NCI-H1694 treated with DMSO at 0.1 percent for 48 hours (cell line): ENCODE measurements at places on chromosomes 11 and 22.

- DNase-seq: no peak
Measured at GRCh38 chr11:65427691-65428577, 5.3 kb downstream of the NEAT1 start.

DNA sequence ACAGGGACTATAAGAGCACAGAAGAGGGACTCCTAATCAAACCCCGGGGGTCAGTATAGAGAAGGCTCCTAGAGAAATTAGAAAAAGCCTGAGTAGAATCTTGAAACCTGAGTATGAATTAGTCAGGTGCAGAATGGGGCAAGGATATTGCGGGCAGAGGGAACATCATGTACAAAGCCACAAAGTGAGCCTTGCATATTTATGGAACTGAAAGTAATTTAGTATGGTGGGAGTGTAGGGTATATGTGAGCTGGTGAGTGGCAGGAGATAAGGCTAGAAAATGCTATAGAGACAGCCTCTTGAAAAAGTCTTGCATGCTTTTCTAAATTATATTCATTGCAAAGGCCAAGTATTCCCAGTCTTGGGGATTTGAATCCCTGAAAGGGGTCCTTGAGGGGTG lies 93.7 kb downstream of the STIM1 start:
- no peak for DNase-seq

DNA sequence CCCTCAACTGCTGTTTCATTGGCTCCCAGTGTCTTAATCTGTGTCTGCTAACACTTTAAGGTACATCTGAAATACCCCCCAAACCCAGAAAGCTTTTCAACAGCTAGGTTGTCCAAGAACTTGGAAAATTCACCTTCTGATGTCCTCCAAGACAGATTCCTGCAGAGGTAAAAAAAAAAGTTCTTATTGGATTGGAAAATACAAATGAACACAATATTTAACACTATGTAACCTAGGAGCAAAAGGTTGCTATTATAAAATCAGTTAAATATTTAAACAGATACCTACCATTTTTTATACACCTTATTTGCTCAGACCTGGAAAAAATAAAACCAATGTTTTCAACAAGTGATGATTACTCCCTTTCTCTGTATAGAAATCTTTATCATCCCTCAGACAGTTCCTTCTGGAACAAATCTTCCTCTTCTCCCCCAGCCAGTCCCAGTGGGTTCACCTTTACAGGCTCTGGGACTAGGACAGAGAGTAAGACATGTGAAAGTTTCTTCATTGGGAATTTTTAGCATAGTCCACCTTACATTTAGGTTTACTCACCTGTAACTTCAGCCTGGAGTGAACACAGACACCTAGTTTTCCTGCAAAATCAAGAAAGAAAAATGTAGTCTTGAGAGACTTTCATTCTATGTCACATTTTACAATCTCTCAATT lies 13.3 kb upstream of the WDR74 start:
- DNase-seq: no peak

GRCh38 chr22:46593211-46593681 lies 26.9 kb upstream of the GRAMD4 start:
- DNase-seq: no peak

DNA sequence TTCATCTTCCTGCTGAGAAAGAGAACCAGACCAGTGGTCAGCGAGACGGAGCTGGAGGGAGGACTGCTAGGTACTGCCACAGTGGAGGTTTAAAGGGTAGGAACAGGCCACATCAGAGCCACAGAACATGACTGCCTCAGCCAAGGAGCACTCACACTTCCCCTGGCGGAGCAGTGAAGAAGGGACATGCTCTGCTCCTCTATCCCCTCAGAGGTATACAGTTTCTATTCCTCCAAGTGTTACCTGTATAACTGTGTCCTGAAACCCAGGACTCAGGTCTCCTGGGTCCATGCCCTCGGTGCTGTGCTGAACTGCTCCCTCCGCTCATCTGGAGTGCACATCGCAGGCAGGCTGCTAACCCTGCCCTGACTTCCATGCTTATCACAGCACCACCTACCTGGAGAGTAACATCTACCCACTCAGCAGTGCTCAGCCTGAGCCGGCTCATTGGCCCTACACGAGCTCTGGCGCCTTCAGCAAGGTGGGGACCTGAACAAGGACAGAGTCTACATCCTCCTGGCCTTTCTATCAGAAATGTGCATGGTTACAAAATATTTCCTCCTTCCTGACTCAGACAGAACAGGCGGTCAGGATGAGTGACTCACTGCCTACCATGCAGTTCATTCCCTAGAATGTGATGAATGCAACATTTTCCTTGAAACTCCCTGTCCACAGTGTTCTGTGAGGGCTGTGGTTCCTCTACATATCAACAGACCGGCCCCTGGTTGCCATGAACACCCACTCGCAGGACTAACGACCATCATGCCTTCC lies 52.9 kb downstream of the C11orf58 start:
- no peak for DNase-seq

- DNase-seq: no peak
Measured at GRCh38 chr11:69704508-69705253, 859 bp upstream of the FGF19 start.

DNA sequence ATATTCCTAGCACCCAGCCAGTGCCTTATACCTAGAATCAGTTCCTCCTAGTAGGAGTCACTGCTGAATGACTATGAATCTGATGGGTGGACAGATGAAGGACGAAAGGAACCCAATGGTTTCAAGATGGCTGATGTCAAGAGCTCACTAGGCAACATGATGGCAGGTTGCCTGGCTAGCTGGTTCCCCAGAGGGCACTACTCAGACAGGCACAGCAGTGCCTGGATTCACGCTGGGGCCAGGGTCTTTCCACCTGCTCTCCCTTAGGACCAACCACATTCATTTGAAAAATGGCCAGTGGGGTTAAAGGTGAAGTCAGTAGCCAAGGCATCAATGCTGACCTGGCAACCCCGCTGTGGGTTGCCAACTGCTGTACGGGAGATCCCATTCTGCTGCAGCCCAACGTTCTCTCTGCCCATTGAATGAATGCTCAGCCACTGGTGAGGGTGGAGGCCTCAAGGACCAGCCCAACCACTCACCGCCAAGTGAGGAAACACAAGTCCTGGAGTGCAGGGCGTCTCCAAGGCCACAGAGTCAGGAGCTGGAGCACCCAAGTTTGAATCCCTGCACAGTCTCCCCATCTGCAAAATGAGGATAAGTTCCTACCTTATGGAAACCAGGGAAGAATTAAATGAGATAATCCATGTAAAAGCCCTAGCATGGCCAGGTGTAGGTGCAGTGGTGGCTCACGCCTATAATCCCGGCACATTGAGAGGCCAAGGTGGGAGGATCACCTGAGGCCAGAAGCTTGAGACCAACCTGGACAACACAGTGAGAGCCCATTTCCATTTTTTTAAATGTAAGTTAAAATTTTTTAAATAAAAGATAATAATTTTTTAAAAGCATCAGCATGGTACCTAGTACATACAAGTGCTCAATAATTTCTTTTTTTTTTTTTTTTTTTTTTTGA lies 12.4 kb downstream of the MYH9 start:
- DNase-seq: no peak

DNA sequence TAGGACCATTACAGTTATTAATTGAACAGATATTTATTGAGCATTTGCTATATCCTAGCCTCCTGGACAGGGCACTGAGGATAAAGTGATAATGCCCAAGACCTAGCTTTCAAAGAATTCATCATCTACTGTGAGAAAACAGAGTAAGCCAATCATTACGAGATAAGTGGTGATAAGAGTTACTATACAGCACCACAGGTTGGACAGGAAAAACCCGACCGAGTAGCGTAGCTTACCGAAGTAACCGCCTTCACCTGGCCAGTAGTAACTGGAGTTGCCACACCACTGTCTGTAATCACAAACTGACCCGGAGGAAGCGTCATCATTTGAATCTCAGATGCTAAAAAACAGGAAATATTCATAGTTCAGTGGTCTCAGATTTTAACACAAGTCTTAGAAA lies 10.0 kb upstream of the NFRKB start:
- DNase-seq: no peak

GRCh38 chr11:63884196-63884932 lies 32.6 kb downstream of the RCOR2 start:
- DNase-seq: no peak

- no peak for DNase-seq
Measured at GRCh38 chr22:36493690-36494110, 12.3 kb upstream of the TXN2 start.

DNA sequence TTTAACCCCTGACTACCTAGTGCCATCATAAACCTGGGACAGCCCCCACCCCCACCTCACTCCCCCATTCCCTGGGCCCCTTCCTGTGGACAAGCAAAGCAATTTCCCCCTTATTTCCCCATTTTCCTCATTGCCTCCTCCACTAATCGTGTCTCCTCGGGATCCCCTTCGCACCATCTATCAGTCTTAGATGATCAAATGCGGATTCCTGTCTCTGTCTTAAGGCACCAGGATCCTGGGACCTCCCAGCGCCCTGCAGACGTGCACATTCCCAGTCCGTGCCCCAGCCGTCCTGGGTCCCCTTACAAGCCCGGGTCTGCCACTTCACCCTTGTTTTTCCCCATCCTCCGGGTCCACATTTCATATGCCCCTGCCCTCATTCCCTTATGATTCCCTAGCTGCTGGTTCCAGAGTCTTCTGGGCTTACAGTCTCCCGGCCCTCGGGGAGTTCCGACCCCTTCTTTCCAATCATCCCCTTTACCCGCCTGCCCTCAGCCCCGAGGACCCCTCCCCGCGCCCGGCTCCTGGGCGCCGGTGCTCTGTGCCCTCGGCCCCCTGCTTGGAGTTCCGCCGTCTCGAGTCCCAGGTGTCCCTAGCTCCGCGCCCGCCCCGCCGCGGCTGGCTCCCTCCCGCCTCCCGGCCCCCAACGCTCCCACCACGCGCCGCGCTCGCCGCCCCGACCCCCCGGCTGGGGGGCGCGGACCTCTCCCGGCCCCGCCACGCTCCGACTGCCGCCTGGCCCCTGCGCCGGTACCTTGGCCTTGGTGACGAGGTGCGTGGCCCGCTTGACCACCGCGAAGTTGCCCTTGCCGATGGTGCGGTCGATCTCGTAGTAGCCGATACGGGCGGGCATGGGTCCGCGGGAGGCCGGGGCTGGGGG lies 599 bp downstream of the SIK3 start:
- no peak for DNase-seq

DNA sequence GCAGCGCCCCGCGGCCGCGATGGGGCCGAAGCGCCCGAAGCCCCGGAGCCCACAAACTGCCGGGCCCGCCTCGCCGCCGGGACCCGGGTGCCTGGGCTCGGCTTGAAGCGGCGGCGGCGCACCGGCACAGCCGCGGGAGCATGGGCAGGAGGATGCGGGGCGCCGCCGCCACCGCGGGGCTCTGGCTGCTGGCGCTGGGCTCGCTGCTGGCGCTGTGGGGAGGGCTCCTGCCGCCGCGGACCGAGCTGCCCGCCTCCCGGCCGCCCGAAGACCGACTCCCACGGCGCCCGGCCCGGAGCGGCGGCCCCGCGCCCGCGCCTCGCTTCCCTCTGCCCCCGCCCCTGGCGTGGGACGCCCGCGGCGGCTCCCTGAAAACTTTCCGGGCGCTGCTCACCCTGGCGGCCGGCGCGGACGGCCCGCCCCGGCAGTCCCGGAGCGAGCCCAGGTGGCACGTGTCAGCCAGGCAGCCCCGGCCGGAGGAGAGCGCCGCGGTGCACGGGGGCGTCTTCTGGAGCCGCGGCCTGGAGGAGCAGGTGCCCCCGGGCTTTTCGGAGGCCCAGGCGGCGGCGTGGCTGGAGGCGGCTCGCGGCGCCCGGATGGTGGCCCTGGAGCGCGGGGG lies 346 bp downstream of the FJX1 start:
- no peak for DNase-seq

GRCh38 chr11:67634366-67635230 lies 4.9 kb upstream of the NUDT8 start:
- DNase-seq: no peak

DNA sequence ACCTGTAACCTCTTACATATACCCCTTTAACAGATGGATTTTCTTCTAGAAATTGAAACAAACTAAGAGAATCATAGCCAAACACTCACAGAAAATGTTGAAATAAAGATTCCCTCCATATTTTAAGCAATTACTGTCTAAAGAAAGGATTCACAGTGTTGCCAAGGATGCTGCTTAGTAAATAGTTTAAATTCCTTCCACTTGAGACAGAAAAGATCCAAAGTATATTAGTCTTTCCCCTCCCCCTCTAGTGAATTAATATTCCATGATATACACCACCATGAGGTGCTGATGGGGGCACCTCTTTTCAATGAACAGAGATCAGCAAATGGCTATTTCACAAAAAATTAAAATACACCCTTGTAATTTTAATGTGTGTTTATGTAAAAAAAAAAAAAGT lies 186.8 kb downstream of the SOX6 start:
- no peak for DNase-seq

DNA sequence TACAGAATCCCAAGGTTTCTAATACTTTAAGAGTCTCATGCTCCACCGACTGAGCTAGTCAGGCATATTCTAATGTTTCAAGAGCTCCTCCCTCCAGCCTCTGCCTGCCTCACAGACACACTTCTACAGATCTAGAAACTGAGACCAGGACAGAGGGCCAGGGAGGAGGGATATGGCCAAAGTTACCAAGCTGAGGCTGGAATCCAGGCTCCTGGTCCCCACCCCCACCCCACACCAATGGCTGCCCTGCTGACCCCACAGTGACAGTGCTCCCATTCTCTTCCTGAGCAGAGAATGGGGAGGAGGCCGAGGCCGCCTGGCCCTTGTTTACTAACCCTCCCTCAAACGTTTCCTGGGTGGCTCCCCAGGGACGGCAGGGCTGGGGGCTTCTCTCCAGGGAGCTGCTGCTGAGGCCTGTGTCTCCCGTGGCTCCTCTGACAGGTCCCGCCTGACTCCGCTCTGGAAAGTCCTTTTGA lies 2.2 kb downstream of the PLEKHB1 start:
- DNase-seq: no peak

DNA sequence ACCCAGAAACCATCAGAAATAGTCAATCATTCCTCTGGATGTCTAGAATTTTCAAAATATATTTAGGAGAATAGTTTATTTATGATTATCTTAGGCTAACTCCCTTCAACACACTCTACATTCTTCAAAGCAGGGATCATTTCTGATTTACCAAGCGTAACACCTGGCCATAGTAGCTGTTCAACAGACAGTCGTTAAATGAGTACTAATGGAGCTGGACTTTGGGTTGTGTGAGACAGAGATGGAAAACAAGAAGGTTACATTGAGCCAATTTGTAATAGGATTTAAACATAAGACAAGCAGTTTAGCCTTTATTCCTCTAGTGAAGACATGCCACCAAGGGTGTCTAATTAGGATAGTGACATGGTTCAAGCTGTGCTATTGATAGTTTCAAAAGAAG lies 129.2 kb upstream of the ANO3 start:
- DNase-seq: no peak

GRCh38 chr22:50102946-50103345 lies 13.1 kb downstream of the MOV10L1 start:
- DNase-seq: no peak

GRCh38 chr11:130449996-130450769 lies 1.7 kb downstream of the ADAMTS15 start:
- no peak for DNase-seq
